Fibroblast of skin of back (primary cell): ENCODE measurements at places on chromosomes 5 and 9.

DNA sequence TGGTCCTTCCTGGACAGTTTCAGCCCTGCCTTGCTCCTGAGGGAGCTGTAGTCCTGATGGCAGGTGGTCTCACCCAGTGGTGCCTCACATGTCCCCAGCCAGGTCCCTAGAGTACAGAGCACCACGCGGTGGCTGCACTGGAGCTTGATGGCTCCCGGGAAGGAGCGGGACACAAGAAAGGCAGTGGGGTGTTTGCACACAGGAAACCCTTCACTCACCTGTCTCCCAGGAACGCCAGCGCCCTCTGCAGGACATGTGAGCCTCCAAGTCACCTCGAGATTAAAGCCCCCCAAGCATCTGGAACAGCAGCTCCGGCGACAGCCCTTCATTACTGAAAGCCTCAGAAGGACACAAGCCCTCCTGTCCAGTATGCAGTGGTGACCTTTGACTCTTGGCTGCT is 19.9 kb upstream of the TMEM250 start:
- no peak for DNase-seq

DNA sequence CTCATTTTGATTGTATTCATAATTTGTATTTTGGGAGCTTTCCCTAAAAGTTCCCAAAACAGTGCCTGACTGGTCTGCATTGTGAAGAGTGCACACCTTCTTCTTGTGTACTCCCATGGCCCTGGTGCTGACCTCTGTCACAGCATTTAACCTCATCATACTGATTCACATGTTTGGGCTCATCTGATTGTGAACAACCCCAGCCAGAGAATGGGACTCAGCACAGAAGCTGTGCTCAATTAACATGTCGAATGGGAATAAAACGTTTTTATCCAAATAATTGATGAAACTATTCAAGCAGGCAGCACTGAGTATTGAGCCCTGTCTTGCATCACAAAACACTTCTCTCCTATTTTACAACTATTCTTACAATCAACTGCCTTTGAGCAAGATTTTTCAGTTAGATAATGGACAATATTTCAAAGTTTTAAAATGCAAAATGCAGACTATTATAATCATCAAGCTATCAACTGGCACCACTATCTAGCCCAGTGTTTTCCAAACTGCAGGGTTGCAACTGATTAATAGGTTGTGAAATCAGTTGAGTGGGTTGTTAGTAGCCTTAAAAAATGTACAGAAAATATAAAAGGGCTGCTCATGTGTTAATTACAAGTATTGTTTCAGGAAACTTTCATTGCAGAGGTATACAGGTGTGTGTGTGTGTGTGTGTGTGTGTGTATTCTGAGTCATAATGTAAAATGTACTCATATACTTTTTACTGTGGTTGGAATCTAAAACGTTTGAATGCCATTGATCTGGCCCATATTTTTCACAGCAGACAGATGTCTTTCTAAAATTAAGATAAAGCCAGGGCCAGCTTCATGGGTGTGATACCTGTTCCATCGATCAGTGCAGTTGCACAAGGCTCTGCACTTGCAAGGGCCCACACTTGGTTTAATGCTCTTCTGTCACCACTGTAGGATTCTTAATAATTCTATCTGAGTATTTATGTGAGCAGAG is 190.5 kb downstream of the PIK3R1 start:
- no peak for DNase-seq

- DNase-seq: no peak
Observed at GRCh38 chr5:146656703-146657102, 140.7 kb upstream of the GPR151 start.

- no peak for DNase-seq
Observed at GRCh38 chr9:130467316-130467715, 22.6 kb downstream of the ASS1 start.

DNA sequence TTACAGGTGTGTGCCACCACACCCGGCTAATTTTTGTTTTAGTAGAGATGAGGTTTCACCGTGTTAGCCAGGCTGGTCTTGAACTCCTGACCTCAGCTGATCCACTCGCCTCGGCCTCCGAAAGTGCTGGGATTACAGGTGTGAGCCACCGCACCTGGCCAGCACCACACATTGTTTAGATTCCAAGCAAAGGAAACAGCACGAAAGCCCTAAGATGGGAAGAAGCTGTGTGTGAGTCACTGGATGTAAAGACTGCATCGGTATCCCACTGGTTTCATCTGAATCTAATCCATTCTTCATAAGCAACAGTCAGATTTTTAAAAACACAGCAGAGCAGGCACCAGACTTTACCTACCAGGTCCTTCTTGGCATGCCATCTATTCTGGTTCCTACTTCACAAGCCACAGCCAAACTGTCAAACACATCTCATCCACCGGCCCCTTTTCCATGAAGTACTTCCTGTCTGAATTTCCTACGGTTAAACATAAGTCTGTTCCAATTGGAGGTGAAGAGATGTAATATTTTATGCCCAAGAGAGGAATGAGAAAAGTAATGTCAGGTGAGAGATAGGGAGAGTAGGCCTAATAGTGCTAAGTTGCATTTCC is 17.4 kb downstream of the UBTD2 start:
- DNase-seq: no peak
